ENCODE measurements at places on chromosomes 4 and X. TPM values are rescaled to one million over a fixed set of nuclear protein-coding genes. Genes with fewer than 3 reads are reported as not detected.

NPY5R gene
- total RNA-seq, result 1.3 TPM

FAM184B gene
- total RNA-seq, result 0.03 TPM

- H3K27me3 ChIP-seq, result no peaks in the 10 kb centered on the region
- H3K36me3 ChIP-seq, result peaks cover 1% of the 10 kb centered on the region
- H3K4me1 ChIP-seq, result no peaks in the 10 kb centered on the region
- H3K4me3 ChIP-seq, result no peak overlapping the region
- no peak for DNase-seq
These were observed 665.1 kb downstream of the RAPGEF2 start for GRCh38 chr4:159768016-159768415.

PHEX gene
- 0.06 TPM for total RNA-seq

GRCh38 chr4:20764366-20764992 lies 64.2 kb downstream of the PACRGL start:
- no peaks in the 10 kb centered on the region for H3K4me1 ChIP-seq
- H3K27me3 ChIP-seq, result no peaks in the 10 kb centered on the region
- H3K4me3 ChIP-seq, result no peak overlapping the region
- H3K27ac ChIP-seq, result no peak overlapping the region
- no peak for DNase-seq

SASH3 gene
- not detected for total RNA-seq

SULT1B1 gene
- not detected for total RNA-seq

DNA sequence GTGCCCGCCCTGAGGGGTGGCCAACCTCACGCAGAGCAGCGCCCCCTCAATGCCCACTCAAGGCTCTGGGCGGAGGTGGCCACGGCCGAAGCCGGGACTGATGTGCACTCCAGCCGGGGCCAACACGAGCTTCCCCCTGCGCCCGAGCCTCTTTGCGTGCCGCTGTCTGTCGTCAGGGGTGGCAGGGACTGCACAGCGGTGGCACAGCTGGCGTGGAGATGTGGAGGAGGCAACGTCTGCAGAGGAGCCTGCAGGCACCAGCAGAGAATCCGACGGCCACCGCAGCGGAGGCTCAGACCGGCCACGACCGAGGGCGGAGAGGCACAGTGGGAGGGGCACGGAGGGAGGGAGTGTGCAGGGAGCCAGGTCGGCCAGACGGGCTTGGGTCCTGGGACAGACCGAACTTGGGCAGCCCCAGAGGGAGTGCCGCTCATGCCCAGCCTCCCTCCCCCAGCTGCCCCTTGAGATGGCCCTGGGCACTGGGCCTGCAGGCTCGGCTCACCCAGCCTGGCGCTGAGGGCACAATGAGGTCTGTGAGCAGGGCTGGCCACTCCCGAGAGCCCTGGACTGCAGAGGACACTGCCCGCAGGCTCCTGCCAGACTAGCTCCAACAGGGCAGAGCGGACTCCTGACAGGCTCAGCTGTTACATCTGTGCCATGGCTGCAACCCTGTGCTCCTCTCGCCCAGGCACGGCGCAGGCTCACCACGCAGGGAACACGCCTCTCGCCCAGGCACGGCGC lies 46.5 kb upstream of the CPLX1 start:
- no peak overlapping the region for H3K4me3 ChIP-seq
- no peaks in the 10 kb centered on the region for H3K27me3 ChIP-seq
- H3K27ac ChIP-seq, result no peak overlapping the region
- no peak for DNase-seq
- no peaks in the 10 kb centered on the region for H3K36me3 ChIP-seq
- H3K4me1 ChIP-seq, result no peaks in the 10 kb centered on the region

DNA sequence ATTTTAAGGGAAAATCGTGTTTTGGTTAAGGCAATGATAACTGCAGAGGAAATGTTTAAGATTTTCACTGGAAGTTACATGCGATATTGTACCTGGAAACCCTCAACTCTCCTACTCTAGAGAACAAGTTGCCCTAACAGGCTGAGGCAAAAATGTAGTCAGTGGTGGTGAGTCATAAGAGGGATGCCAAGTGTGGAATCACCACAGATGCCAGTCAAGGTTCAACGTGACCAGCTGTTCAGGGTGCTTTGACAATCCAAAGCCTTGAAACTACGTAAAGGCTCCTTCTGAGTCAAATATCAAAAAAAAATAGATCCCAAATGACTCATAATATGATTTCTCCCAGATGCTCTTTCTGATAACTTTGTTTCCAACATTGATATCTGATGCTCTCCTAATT lies 77.9 kb upstream of the AFF2 start:
- no peak overlapping the region for H3K27ac ChIP-seq
- no peaks in the 10 kb centered on the region for H3K36me3 ChIP-seq
- H3K4me1 ChIP-seq, result no peaks in the 10 kb centered on the region
- no peak for DNase-seq

GRCh38 chrX:119007189-119007770 lies 32.9 kb downstream of the LONRF3 start:
- H3K36me3 ChIP-seq, result no peaks in the 10 kb centered on the region
- no peak overlapping the region for H3K27ac ChIP-seq
- H3K4me3 ChIP-seq, result no peak overlapping the region
- no peak for DNase-seq

DNA sequence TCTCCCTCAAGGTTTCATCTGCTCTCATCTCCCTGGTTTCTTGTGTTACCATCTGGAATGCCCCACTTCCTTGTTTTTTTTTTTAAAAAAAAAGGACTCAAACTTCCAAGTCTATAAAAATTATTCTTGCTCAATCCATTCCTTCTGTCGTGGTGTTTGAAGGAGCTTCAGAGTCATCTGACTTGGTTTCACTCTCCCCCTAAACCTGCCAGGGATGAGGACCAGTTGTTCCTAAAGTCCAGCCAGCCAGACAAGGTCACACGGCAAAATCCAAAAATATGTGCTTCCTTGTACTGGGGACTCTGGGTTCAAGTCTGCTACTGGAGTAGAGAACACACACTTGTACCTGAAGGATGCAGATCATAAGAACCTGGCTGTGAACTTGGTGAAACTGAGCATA lies 84.5 kb upstream of the GPM6B start:
- H3K36me3 ChIP-seq, result no peaks in the 10 kb centered on the region
- no peak for DNase-seq
- H3K4me3 ChIP-seq, result no peak overlapping the region
- no peak overlapping the region for H3K27ac ChIP-seq

CLIC2 gene
- total RNA-seq, result not detected

- no peak overlapping the region for H3K4me3 ChIP-seq
- no peak for DNase-seq
- H3K27ac ChIP-seq, result no peak overlapping the region
- H3K4me1 ChIP-seq, result no peaks in the 10 kb centered on the region
These were observed 7.7 kb downstream of the COL4A5 start for GRCh38 chrX:108447303-108447702.

DNA sequence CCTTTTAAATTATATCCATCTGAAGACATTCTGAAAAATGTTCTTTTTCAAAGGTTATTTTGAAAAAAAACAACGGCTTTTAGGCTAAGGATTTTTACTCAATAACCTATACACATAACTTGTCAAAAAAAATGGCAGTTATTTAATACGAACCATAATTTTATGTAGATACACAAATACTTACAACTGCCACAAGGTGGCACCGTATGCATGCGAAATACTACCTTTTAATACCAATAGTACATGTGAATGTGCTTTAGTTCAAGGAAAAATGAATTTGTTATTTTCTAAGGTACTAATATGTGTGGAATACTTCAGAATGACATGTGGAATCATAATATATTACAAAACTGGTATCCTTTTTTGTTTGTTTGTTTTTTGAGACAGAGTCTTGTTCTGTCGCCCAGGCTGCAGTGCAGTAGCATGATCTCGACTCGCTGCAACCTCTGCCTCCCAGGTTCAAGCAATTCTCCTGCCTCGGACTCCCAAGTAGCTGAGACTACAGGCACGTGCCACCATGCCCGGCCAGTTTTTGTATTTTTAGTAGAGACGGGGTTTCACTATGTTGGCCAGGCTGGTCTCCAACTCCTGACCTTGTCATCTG lies 4.6 kb upstream of the MAD2L1 start:
- no peaks in the 10 kb centered on the region for H3K27me3 ChIP-seq
- peak; percentile 59 for DNase-seq
- peaks cover 16% of the 10 kb centered on the region for H3K4me1 ChIP-seq
- H3K4me3 ChIP-seq, result no peak overlapping the region

DNA sequence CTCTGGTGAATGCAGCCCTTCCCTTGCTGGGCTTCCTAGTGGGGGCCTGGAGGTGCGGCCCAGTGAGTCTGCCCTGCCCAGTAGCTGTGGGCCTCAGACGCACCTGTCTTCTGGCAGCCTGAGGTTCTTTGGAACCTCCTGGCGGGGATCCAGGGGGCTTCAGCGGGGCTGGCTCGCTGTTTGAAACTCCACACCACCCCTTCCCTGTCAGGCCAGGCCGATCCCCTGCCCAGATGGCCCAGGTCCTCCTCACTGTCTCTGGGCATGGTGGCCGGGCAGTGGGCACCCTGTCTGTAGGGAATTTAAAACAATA lies 10.7 kb upstream of the NKX1-1 start:
- no peaks in the 10 kb centered on the region for H3K36me3 ChIP-seq
- no peak overlapping the region for H3K4me3 ChIP-seq
- DNase-seq, result no peak
- H3K27me3 ChIP-seq, result peaks cover 67% of the 10 kb centered on the region
- no peak overlapping the region for H3K27ac ChIP-seq

SSX2B gene
- not detected for total RNA-seq

DNA sequence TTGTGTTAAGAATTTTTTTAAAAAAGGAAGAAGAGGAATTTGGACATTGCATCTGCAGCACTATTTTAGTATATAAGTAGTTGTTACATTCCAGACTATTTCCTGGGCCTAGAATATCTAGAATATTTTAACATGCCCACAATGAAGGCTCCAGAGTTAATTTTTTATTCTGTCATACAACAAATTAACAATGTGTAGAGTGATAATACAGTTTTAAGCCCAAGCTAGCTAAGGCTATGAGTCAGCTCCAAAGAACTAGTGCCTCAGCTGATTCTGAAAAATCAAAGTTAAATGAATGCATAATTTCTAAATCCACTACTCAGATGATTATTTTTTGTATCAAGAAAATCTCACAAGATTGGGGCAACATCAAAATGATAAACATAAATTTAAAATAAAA lies 231.4 kb downstream of the PRDM5 start:
- no peak overlapping the region for H3K4me3 ChIP-seq
- H3K27ac ChIP-seq, result no peak overlapping the region
- H3K4me1 ChIP-seq, result peaks cover 6% of the 10 kb centered on the region
- H3K36me3 ChIP-seq, result no peaks in the 10 kb centered on the region
- no peak for DNase-seq
- no peaks in the 10 kb centered on the region for H3K27me3 ChIP-seq

- no peaks in the 10 kb centered on the region for H3K27me3 ChIP-seq
- no peak overlapping the region for H3K4me3 ChIP-seq
- DNase-seq, result no peak
- H3K4me1 ChIP-seq, result no peaks in the 10 kb centered on the region
These were observed 512.8 kb upstream of the PCDH7 start for GRCh38 chr4:30207389-30207788.

- no peak overlapping the region for H3K4me3 ChIP-seq
- H3K36me3 ChIP-seq, result no peaks in the 10 kb centered on the region
- no peak overlapping the region for H3K27ac ChIP-seq
- DNase-seq, result no peak
- no peaks in the 10 kb centered on the region for H3K4me1 ChIP-seq
- no peaks in the 10 kb centered on the region for H3K27me3 ChIP-seq
These were observed 168.2 kb downstream of the C4orf33 start for GRCh38 chr4:129264008-129264657.

GRCh38 chrX:154513716-154514115 lies 2.3 kb downstream of the FAM3A start:
- no peaks in the 10 kb centered on the region for H3K36me3 ChIP-seq
- no peak for DNase-seq
- H3K27ac ChIP-seq, result no peak overlapping the region
- no peaks in the 10 kb centered on the region for H3K4me1 ChIP-seq
- H3K27me3 ChIP-seq, result no peaks in the 10 kb centered on the region

COPS4 gene
- total RNA-seq, result 92.4 TPM

- peaks cover 4% of the 10 kb centered on the region for H3K4me1 ChIP-seq
- no peak overlapping the region for H3K4me3 ChIP-seq
- DNase-seq, result peak; percentile 11
- H3K27ac ChIP-seq, result no peak overlapping the region
- no peaks in the 10 kb centered on the region for H3K36me3 ChIP-seq
- H3K27me3 ChIP-seq, result no peaks in the 10 kb centered on the region
These were observed 156.3 kb downstream of the BCOR start for GRCh38 chrX:39941332-39941920.

DNA sequence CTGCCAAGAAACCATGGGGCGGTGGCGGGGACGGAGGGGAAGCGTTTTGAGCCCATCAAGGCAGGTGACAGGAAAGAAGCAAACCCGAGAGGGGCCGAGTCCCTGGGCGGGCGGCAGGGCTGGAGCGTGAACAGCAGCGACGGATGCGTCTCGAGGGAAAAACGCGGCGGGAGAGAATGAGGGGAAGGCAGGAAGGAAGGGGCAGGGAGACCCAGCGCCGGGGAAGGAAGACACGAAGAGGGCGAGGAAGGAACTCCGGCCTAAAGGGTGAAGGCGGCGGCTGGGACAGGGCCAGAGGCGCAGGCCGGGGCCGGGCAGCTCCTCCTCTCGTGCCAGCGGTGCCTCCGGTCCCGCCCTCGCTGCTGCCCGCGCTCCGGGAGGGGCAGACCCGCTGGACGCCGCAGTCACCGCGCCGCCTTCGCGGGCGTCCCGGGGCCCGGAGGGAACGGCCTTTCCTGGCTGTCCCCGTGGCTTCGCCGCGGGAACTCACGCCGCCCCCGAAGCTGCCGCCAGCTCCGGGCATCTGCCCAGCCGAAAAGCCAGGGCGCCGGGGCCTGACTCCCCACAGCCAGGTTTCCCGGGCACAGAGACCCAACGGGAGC lies 751 bp upstream of the RGS12 start:
- H3K27me3 ChIP-seq, result no peaks in the 10 kb centered on the region
- DNase-seq, result peak; percentile 75
- no peaks in the 10 kb centered on the region for H3K36me3 ChIP-seq
- H3K4me3 ChIP-seq, result peak overlapping the region; percentile 71
- H3K27ac ChIP-seq, result peak overlapping the region; percentile 80

GRCh38 chr4:150773032-150773431 lies 191.1 kb downstream of the MAB21L2 start:
- no peak overlapping the region for H3K4me3 ChIP-seq
- no peak for DNase-seq
- H3K27me3 ChIP-seq, result no peaks in the 10 kb centered on the region
- H3K36me3 ChIP-seq, result no peaks in the 10 kb centered on the region
- H3K4me1 ChIP-seq, result peaks cover 9% of the 10 kb centered on the region
- H3K27ac ChIP-seq, result no peak overlapping the region

DNA sequence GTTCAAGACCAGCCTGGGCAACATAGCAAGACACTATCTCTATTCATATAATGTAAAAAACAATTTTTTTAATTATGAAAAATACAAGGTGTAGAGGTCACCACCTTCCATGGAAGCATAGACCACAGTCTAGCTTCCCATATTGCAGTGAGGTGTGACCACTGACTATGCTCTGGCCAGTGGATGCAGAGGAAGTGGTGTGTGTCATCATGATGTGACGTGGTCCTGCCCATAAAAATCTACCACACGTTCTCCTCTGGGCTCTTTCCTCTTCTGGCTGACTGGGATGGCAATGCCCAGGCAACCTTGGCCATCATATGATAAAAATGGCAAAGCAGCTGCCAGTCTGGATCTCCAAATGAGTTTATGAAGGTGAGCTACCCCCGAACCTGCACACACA lies 65.7 kb downstream of the RBM47 start:
- H3K4me1 ChIP-seq, result no peaks in the 10 kb centered on the region
- no peak overlapping the region for H3K27ac ChIP-seq
- no peak for DNase-seq
- no peaks in the 10 kb centered on the region for H3K36me3 ChIP-seq
- no peaks in the 10 kb centered on the region for H3K27me3 ChIP-seq

All from neural progenitor cell (in vitro differentiated cells).